Nephron progenitor cell (in vitro differentiated cells): ENCODE measurements at places on chromosomes 1 and 21.

DNA sequence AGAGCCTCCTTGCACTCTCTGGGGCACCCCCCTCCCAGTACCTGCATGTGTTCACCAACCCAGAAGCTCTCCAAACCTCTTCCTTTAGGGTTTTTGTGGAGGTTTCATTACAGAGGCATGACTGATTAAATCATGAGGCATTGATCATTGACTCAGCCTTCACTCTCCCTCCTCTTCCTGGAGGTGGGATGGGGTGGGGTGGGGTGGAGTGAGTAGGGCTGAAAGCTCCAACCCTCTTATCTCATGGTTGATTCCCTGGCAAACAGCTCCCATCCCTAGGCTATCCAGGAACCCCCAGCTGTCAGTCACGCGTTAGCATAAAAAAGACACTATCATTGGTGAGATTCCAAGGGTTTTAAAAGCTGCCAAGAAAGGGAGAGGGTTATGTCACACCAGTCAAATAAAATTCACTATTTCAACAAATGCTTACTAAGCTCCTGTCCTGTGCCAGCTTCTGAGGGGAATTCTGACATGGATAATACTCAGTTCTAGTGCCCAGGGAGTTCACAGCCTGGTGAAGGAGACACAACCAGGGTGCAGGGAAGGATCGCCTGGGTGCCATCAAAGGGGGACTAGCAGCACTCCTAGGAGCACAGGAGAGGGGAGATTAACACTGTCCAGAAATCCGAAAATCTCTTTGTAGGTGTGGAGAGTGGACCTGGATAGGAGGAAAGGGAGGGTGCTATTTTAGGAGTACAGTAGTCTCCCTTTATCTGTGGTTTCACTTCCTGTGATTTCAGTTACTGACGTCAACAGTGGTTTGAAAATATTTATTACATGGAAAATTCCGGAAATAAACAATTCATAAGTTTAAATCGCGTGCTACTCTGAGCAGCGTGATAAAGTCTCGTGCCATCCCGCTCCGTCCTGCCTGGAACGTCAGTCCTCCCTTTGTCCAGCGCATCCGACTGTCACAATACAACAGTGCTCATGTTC, 6.8 kb upstream of the IL24 start:
- DNase-seq: no peak

GRCh38 chr1:20343149-20343937, 52.7 kb downstream of the VWA5B1 start:
- DNase-seq: peak; percentile 93

- DNase-seq: no peak
Observed at GRCh38 chr1:15459771-15460707, 3.5 kb downstream of the CELA2A start.

- DNase-seq: no peak
Observed at GRCh38 chr1:84347932-84348555, 46.5 kb downstream of the SAMD13 start.

DNA sequence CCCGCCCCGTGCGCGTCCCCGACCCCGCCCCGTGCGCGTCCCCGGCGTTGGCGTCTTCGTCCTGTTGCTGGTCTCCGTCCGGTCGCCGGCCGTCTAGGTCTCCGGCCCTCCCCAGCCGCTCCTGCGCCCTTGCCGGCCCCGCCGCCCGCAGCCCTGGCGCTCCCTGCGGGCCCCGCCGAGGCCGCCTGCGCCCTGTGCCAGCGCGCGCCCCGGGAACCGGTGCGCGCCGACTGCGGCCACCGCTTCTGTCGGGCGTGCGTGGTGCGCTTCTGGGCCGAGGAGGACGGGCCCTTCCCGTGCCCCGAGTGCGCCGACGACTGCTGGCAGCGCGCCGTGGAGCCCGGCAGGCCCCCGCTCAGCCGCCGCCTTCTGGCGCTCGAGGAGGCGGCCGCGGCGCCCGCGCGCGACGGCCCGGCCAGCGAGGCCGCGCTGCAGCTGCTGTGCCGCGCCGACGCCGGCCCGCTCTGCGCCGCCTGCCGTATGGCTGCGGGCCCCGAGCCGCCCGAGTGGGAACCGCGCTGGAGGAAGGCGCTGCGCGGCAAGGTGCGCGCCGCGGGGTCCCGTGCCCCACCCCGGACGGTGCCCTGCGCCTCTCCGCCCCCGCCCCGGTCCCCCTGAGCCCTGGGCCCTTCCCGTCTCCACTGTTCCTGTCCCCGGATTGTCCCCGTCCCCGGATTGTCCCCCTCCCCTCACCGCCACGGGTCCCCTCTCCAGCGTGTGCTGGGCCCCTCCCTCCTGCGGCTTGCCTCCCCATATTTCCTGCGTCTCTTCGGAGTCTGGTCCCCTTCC, at the start of gene RNF187:
Gene RNF187, plus strand, starts transcription at position 47 of the 789 bp plus-strand sequence.
- DNase-seq: peak; percentile 93

DNA sequence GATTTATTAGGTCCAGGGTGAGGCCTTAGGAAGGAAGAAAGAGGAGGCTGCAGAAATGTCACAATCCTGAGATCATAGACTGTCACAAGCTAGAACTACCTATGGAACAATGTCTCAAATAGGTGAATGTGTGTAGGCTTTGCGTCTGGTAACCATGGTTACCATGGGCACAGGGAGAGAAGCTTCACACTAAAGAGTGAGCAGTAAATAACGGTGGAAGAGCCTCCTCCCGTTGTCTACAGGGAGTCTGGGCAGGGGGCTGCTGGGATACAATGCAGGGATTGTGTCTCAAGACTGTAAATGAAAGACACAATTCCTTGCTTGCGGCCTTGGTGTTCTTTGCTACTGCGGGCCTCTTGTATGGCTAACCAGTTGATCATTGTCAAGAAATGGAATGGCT, 28.2 kb upstream of the KCNJ6 start:
- no peak for DNase-seq

DNA sequence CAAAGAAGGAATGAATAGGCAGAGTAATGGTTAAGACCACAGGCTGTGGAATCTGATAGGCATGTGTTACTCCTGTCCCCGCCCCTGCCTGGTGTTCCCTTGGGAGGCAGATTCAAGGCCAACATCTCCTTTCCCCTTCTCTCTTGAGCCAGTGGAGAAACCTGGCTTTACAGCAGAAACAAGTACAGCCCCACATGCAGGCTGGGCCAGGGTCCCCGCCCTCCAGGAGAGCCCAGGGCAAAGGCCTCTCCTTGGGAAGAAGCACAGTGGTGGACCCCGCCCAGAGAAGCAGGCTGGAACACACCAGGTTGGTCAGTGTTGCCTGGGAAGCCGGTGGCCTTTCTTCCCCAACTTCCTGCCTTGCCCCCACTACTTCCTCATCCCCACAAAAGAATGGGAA, 6.8 kb downstream of the C1orf167 start:
- no peak for DNase-seq

- no peak for DNase-seq
Observed at GRCh38 chr21:45544449-45545235, 2.4 kb upstream of the SLC19A1 start.

- no peak for DNase-seq
Observed at GRCh38 chr1:185438936-185439335, 121.9 kb upstream of the IVNS1ABP start.

- no peak for DNase-seq
Observed at GRCh38 chr1:228989992-228990827, 254.9 kb downstream of the RHOU start.

DNA sequence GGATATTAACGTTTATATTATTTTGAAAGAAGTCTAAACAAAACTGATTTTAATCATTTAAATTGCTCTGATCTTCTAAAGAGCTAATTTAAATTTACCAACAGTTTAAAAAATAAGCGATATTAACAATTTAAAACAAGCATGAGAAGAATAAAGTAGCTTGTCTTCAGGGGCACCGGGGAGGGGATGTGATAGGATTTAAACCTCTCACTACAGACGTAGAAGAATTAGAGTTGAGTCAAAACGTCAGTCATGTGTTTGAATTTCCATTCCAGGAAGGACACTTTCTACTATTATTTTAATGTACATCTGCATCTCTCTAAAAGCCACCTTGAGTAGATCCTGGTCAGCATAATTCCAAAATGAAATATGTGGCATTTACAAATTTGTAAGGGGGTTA, 58.2 kb upstream of the TPTE start:
- DNase-seq: no peak

GRCh38 chr1:41657679-41658295, 173.3 kb upstream of the EDN2 start:
- DNase-seq: no peak

DNA sequence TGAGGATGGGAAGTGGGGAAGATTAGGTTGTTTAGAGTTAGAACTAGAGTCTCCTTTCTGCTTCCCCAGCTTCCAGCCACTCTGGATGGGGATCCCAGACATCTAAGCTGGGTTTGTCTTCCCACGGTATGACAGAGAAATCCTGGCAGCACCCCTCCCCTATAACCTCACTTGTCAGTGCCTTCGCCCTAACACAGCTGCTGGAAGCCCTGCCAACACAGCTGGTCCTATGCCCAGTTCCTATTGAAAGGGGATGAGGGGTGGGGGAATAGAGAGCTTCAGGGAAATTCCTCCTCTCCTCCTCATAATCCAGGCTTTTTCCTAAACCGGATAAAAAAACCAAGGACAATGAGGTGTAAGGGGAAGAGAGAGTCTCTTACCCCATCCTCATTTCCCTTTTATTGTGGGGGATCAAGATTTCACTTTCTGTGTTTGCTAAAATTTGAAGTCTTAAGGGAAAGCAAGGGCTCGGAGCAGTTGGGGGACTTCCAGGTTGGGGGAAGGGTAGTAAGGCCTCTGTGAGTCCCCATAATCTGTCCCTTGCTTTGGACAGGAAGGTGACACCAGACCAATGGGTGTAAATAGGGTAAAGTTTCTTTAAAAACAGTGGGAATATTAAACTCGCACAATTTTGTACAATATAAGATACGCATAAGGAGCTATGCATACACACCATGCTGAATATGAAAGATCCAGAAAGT, 590 bp downstream of the TMOD4 start:
- DNase-seq: no peak

DNA sequence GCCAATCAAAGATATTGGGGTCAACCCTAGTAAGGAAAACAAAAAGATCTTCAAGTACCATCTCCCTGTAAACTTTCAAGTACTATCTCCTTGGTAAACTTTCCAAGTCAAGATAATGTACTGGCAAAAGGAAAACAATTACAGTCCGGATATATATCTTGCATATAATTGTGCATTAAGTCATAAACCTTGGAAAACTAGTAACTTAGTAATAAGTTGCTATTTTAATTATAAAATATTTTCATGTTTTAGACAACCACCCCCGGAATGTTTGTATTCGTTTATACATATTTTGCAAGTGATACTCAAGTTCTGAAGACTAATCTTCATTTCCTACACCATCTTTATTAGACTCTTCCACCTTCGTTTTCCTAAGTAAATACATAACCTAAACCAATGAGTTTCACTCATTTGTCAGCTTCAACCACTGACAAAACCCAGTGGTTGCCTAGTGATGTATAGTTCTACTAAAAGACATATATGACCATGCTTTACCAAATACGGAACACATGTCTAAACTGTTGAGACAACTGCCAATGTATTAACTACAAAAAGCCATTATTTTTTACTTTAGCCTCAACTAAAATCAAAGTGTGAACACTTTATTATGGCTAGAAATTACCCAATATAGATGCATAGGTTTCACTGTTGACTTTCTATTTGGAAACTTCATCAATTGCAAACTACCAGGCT, 1.7 kb downstream of the AKT3 start:
- no peak for DNase-seq

DNA sequence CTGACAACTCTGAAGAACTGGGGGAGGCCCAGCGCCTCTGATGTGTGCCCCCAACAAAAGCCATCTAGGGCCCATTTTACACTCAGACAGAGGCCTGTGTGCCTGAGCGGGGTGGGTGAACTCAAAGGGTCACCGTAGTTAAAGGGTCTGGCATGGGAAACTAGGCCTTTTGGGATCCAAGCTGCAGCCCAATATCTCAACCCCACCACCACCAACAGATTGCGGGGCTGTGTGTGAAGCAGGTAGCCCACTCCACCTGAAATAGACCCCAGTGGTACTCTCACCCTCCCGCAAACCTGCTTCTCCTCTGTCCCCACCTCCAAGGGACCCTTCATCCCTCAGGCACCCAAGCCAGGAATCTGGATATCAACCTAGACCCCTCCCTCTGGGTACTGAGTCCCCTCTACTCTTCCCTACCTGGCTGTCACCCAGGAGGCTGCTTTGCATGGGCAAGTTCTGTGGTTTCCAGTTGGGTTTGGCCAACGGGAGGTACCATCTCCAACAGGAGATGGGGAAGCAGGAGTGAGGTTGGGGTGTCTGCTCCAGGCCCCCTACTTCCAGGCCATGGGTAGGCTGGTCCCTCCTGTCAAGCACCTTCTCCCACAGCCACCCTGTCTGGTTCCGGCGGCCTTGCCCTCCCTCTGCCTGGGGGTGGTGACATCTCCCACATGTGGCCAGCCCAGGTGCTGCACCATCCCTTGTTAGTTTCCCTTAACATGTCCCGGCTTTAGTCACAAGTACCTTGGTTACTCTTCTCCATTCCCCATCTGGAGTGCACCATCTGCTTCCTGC, 35.2 kb upstream of the LRP8 start:
- no peak for DNase-seq

- DNase-seq: no peak
Observed at GRCh38 chr1:24825174-24825573, 79.9 kb downstream of the CLIC4 start.

DNA sequence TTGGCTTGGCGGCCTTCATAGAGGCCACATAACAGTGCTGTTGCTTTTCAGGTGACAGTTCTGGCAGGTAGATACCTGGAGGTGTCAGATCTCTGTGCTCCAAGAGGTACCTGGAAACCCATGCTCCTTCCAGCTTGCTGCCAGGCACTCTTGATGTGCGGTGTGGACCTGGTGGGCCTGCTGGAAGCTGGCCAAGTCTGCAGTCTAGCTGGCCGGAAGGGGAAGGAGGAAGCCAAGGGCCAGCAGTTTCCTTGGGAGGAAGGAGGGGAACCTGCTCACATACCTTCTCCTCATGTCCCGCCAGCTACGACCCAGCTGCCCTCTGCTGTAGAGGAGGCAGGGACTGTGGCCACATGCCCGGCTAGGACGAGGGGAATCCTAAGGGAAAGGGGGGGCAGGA, 166.4 kb upstream of the AJAP1 start:
- DNase-seq: no peak

DNA sequence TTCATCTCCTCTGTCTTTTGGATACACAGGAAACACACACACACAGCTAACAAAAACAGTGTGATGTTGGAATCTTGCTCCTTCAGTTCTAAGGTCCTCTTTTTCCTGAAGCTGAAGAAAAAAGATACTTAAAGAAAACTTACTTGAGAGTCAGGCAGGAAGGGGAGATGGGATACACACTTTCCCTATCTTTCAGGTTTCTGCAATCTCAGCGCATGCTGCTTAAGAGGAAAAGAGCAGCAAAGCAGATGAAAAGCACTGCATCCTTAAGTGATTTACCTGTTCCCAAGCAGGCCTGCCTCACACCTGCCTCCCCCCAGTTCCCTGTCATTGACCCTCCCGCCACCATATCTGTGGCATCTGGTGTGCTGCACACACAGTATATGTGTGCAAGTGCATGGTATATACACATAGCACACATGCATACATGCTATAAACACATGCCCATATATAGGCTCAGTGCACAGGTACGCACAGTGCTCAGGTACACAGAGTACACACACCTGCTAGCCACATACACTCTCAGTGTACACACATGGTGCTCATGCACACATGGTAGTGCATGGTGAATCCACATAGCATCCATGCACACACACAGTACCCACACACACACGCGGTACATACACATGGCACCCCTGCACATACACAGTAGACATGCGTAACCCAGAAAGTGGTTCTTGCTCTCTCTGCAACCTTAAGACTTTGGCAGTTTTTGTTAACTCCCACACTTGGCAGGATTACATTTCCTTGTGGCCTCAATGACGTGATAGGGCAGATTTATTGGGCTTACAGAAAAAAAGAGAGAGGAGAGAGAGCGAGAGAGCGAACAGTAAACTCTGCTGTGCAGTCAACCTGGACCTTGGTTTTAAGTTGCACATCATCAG, 166.9 kb downstream of the TOMM20 start:
- DNase-seq: no peak

- DNase-seq: no peak
Observed at GRCh38 chr1:92310185-92310597, 11.3 kb downstream of the RPAP2 start.
